ENCODE measurements at places on chromosomes 1 and 21.

DNA sequence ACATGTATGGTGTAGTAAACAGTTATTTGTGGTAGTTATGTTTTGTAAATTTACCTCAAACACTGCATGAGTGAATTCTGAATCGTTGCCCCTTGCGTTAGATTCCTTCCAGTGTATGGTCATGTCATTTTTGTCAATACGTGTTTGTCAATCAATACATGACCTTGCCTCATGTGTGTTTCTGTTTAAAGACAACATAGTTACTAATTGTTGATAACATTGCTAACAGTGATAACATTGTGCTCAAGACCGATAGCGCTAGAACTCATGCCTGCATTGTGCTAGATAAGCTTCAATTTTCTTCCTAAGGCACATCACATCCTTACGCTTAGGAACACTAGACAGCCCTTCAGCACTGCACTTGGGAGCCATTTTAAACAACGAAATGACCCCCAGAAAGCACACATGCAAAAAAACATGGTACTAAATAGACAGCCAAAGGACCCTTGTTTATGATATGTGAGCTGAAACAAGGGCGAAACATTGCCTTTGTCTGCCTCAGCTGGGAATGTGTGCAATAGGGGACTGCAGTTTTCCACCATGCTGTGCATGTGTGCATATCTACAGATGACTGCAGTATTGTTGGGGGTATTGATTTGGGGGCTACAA, 37.3 kb downstream of the MRPS6 start:
- no peak for DNase-seq

DNA sequence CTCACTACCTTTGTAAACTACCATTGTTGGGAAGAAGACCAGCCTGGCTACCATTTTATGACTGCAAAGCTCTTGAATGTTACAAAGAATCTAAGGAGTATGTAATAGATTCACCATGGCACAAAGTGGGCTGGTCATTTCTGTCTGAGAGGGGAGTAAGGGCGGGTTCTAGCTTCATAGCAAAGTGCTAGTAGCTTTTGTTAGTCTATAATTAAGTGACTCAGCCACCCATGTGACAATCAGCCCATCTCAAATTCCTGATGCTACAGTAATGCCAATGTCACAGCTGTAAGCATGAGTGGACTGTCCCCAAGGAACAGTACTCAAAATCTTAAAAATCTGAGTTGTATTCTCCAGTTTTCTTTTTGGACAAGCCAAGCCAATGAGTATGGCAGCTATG, 15.4 kb upstream of the OTUD3 start:
- peak; percentile 49 for DNase-seq

DNA sequence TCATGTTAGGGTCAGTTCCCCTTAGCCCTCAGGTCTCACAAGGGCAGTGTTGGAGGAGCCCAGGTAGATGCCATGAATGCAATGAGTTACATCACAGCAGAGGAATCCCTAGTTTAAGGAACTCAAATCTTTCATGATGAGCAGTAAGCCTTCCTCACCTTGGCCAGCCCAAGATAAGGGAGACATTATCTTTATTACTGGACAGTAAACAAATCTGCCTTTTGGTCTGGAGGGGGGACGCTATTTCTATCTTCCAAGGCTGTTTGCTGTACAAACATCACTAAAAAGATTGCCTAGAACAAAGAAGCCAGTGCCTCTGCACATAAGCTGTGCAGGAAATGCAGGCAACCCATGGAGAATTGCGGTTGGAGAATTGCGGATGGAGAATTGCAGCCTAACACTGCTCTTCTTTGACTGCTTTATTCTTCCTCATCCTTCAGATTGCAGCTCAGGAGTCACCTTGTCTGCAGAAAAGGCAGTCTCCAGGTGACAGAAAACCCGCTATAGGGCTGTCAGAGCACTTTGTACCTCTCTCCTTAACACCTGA, 2.3 kb upstream of the CHI3L1 start:
- DNase-seq: no peak

DNA sequence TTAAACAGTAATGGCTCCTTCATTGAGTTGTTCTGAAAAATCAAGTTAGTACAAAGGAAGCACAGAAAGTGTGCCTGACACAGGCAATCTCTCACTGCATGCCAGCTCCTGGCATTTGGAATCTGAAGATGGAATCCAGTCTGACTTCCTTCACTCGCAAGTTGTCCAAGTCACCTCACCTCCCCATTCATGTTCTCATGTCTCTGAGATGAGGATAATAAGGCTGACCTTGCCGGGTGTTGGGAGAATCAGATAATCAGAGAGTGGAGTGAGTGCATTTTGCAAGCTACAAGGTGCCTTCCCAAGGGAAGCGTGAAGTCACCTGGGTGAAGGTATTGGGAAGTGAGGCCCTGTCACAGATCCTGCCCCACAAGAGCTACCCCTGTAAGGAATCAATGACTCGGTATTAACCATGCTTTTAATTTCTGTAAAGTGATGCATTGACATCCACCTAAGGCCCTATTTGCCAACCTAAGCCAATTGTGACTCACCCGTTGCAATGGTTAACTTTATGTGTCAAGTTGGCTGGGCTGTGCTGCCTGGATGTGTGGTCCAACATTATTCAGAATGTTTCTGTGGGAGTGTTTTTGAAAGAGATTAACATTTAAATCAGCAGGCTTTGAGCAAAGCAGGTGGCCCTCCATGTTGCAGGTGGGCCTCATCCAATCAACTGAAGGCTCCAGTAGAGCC, 62.5 kb upstream of the TARBP1 start:
- DNase-seq: no peak

DNA sequence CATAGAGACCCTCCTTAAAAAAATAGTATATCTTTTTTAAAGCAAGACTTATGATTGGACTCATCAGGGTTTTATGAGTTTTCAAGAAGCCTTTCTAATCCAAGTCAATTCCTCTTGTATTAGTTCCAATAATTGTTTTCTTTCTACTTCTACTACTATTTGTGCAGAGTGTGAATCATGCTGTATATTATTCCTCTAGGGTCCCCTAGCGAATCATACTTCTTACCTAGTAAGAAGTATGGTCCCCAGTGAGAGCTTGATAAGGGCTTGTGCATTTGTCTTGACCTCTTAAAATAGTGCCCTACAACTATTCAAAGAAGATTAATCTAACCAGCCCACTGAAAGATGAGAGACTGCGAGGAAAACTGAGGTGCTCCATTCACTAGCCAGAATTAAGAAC, 715.7 kb upstream of the ZP4 start:
- no peak for DNase-seq

DNA sequence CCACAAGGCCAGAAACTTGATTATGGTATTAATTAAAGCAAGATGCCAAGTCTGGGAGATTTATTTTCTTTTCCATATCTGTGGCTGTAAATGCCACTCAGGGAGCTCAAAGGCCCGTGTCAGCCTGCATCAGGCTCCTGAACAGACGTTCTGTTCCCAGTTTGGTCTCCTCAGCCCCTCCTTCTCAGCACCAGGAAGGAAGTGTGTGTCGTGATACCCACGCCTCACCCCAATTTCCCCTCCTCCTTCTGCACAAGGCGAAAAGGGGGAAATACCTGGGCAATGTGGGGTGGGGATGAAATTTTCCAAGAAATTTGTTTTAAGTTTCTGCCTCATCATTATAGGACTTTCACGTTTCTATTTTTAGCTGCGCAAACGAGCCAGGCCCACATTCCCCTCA, 112.0 kb downstream of the SYF2 start:
- DNase-seq: no peak

- no peak for DNase-seq
Observed at GRCh38 chr1:191561276-191561675, 597.0 kb upstream of the RGS18 start.

DNA sequence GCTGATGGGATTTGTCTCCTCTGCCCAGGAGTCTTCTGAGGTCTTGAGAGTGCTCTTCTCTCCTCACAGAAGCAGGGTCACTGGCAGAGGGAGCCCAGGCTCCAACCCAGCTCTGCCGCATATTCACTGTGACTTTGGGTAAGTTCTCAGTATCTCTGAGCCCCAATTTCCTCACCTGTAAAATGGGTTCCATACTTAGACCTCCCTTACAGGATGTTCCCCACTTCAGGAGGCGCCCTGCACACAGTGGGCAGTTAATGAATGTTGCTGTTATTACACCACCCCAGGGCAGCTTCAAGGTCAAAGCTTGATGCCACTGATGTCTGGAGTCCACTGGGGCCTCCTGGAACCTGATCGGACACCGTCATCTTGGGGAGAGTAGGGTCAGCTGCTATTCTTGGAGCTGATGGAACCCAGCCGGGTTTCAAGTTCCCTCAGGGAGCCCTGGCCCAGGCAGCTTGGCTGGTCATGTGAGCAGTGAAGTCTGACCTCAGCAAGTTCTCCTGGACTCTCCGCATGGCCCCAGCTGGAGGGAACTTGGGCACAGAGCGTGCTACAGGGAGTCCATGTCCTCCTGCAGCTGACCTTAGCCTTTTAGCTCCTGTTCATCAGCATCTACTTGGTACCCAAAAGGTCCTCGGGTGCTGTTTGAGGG, 21.8 kb downstream of the COA7 start:
- DNase-seq: no peak

DNA sequence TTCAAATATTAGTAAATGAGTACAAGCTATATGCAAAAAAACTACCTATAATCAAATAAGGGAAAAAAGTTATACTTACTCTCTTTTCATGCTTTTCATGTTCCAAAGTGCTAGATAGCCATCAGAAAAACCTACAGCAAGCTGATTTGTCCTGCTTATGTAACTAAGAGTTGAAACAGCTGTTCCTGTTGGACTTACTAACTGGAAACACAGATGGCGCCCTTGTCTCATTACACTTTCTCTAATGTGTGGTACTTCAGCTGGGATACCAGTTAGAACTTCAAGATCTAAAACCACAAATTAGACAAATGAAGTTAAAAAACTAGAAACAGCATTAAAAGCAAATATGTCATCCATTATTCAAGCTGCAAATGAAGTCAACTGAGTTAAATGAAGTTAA, 24.3 kb downstream of the AHCTF1 start:
- DNase-seq: no peak

DNA sequence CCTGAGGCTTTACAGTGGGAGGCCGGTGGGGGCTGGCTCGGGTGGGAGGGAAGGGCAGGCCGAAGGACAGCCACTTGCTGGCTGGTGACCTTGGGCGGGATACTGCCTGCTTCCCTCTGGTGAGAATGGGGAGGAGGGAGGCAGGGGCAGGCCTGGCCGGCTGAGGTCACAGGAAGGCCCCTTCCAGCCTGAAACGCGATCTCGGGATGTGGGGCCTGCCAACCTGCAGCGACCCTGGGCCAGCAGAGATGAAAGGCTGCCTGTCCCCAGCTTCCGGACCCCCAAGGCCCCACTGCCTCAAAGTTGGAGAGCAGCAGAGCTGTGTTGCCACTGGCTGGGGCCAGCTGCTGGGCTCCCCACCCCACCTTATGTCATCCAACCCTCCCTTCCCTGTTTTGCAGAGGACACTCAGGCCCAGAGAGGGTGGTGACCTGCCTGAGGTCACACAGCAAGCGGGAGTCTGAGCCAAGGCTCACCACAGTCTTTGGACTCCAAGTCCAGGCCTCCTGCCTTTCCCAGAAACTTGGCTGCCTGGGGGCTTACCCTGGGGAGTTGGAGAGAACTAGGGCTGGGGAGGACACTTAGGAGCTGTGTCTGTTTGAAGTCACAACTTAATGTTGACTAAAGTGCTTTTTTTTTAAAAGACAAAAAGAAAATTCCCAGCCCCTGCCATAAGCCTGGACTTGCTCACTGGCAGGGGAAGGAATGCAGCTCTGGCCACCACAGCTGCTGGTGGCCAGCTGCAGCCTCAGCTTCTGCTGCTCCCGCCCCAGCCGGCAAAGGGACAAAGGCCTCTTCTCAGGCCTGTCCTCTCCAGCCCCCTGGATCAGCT, 14.8 kb upstream of the WASF2 start:
- DNase-seq: no peak

- no peak for DNase-seq
Observed at GRCh38 chr1:156766298-156767100, 836 bp upstream of the PRCC start.

- DNase-seq: no peak
Observed at GRCh38 chr1:167694691-167695090, 27.1 kb upstream of the MPZL1 start.

DNA sequence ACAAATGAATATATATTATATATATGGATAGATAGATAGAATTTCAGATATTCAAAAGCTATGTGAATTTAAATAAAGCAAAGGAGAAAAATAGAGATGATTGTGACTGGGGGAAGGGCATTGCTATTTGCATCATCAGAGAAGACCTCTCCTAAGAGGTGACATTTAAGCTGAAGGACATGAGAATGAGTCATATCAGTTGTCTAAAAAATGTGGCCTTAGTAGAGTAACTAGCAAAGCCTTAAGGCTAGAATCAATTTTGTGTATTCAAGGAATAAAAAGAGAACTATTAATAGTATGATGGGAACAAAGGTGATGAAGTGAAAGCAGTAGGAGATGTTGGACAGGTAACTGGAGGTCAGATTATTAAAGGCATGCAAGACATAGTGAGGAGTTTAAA, 34.8 kb upstream of the SLC35F3 start:
- DNase-seq: no peak

GRCh38 chr1:21313886-21314721, 23.8 kb upstream of the ECE1 start:
- no peak for DNase-seq

- no peak for DNase-seq
Observed at GRCh38 chr1:7493711-7494454, 277.2 kb upstream of the VAMP3 start.

DNA sequence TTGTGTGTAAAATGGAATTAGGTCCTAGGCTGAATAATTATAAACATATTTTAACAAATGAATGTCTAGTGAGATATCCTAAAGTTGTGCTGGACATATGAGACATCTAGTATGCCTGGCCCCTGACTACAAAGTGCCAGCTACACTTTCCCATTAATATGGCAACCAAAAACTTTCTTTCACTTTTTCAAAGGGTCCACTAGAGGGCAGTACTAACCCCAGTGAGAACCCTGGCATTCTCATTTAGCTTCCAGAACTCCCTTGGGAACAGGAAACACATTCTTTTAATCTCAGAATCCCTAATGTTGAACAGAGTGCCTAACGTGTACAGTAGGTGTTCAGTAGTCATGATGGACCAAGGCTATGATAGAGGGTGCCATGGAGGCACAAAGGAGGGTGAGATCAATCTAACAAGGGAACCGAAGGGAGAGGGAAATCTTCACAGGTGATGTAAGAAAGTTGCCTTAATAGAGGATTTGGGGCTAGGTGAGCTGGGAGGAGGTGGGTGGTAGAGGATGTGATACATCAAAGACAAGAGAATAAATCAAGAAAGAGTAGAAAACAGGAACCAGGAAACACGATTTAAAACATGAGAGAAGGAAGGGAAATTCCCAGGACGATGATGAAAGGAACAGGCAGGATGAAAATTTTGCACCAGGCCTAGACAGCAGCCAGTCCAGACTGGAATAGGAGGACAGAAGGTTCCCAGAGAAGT, 41.6 kb downstream of the NSL1 start:
- DNase-seq: no peak

DNA sequence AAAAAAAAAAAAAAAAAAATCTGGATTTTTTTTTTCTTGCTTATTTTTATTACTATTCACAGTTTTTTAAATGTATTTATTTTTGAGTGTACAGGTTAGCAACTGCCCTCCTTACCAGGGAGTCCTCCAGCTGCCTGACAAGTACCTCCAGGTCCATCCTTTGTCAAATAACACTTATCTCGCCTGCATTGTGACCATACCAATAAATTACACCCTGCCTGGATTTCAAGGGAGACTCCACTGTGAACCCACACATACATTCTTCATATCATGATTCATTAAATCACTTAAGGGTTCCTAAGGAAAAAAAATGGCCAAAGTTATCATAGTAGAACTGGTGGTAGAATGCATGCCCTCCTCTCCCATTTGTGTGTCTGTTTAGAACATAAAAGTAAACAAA, 38.4 kb downstream of the EEIG2 start:
- DNase-seq: no peak

Data from NCI-H1436 treated with DMSO at 0.1 percent for 48 hours (cell line).